T-helper 17 cell (primary cell): ENCODE measurements at places on chromosomes 4 and X. TPM values are rescaled to one million over a fixed set of nuclear protein-coding genes. Genes with fewer than 3 reads are reported as not detected.

The UGT2B10 gene
- total RNA-seq, result not detected

DNA sequence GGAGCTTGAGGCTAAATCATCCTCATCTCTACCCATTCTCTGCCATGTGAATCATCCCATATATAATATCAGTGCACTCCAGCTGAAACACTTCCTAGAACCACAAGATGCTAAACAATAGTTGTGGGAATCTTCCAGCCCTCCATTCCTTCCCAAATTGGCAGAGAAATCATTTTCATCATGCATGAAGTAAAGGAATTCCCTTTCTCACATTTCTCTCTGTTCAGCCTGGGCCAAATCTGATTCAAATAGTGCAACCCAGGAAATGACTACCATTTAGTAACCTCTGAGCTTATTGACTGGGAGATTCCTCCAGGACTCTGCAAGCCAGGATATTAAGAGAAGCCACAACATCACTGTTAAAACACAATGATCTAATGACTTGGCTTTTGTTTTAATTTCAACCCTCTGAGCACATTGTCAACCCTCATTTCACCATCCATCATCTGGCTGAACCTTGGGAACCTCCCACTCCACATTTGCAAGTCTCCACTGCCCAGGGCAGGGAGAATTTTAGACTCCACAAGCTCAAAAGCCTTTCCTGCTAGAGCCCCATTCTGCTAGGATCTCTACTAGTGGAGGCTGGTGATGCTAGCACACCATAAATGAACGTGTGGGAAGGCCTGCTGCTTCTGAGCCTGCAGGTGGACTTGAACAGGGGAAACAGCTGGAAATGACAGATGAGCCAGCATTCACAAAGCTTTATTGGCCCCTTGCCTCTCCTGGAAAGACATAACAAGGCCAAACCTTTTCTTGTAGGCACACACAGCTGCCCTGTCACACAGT lies 133.9 kb downstream of the TET2 start:
- H3K36me3 ChIP-seq, result peaks cover 3% of the 10 kb centered on the region
- no peaks in the 10 kb centered on the region for H3K27me3 ChIP-seq
- H3K4me3 ChIP-seq, result no peak overlapping the region
- no peak overlapping the region for H3K27ac ChIP-seq
- H3K4me1 ChIP-seq, result no peaks in the 10 kb centered on the region

GRCh38 chr4:40281913-40282312 lies 53.2 kb upstream of the CHRNA9 start:
- H3K27ac ChIP-seq, result peak overlapping the region; percentile 98
- DNase-seq, result no peak
- H3K4me3 ChIP-seq, result no peak overlapping the region
- H3K4me1 ChIP-seq, result peaks cover 28% of the 10 kb centered on the region
- no peaks in the 10 kb centered on the region for H3K27me3 ChIP-seq

DNA sequence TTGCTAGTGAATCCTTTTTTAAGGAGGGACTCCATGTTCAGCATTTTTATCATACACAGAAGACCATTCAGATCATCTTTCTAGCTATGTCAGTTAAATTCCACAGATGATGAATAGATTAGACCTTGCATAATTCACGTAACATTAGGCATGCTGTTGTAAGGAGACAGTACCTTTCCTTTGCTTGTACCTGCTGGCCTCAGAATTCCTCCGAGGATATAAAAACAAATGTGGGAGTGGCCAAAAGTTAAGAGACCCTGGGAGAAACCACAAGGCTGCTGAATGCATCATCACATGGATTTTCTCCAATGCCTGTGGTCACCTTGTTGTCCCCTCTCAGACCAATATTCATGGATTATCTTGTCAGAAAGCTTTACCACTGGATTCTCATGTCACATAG lies 201.4 kb downstream of the MAGEB17 start:
- no peak for DNase-seq
- H3K4me3 ChIP-seq, result no peak overlapping the region
- no peaks in the 10 kb centered on the region for H3K4me1 ChIP-seq
- H3K36me3 ChIP-seq, result no peaks in the 10 kb centered on the region
- H3K27ac ChIP-seq, result no peak overlapping the region
